ENCODE measurements at places on chromosomes 16 and 17.

DNA sequence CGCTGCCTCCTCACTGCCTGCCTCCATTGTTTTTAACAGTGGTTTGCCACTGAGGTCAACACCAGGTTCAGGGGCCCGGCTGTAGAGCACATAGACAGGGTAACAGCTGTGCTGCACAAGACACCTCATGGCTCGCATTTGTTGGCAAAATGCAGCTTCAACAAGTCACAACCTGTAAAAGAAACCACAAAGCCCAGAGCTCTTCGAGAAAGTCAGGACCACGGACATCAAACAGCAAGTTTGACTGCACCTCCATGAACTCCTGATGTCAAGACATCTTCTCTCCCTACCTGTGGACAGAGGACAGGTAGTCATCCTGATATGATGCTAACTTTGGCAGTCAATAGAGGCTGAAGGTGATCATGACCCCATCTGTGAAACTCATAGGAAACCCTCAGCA lies 142.4 kb upstream of the SOX9 start:
- no peak for DNase-seq

- DNase-seq, result peak; percentile 32
These were observed at the start of gene CAMTA2 for GRCh38 chr17:4986951-4987766. Gene CAMTA2 (minus strand): TSS chr17:4987675. CDS start chr17:4986222, 1,453 bp downstream.

- no peak for DNase-seq
These were observed 331.1 kb downstream of the C16orf95 start for GRCh38 chr16:86986136-86986535.

- no peak for DNase-seq
These were observed 4.7 kb upstream of the TGFB1I1 start for GRCh38 chr16:31467151-31467773.

DNA sequence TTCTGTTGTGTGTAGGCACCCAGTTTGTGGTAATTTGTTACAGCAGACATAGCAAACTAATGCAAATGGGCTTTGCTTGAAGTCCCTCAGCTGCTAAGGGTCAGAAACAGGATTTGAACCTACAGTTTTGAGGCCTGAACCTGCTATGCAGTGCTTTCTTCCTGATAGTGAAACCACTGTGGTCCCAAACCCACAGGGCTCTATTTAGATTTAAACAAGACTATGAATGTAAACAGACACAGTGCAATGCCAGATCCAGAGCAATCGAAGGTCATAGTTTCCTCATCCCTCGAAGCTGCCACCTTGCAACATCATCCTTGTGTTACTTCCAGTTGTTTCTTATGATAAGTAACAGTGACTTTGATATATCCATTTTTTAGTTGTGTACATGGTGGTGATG lies 630.2 kb downstream of the WWOX start:
- no peak for DNase-seq

- no peak for DNase-seq
These were observed 10.9 kb downstream of the KRT37 start for GRCh38 chr17:41413353-41413957.

GRCh38 chr16:23391381-23392222 lies 61.4 kb downstream of the COG7 start:
- no peak for DNase-seq

GRCh38 chr17:58375811-58376210 lies 23.8 kb upstream of the SUPT4H1 start:
- DNase-seq, result no peak
